Large intestine (tissue), 12 donors: ENCODE measurements at places on chromosomes 1 and 21.
A peak's percentile ranks its signal among the peaks of the same experiment; 100 is the strongest.

DNA sequence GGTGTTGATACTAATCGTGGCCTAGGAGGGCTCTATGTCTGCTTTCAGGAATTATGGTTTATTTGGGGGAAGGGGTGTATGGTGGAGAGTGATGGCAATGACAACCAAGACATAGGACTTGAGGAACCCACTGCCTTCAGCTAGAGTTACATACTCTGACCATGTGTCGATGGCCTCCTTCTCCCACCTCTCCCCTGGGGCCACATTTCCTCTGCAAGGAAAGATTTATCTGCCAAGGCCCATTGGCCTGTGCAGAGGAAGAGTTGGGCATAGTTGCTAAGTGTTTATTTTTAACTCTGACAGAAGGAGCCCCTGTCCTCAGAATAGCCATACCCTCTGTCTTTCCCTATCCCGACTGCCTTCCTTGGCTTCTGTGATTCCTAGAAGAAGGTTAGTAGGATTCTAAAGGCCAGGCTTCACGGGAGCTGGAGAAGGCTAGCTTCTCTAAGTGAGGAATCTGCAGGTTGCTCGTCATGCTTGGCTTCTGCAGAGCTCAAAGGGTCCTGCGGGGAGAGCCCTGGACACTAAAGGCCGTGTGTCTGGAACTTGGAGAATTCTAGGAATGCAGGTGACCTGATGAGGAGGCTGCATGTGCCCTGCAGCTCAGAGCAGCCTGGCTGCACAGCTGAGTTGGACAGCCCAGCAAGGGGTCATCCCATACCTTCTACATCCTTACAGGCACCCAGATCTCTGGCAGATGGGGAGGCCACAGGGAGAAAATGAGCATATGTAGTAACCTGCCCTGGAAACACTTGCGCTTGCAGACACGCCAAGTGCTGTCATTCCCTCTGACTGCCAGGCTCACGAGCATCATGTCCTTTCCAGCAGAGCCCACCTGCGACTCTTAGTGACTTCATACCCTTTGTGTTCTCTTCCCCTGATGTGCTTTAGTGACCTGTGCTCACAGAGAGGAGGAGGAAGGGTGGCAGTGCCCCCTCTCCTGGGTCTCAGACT is 9.7 kb downstream of the MAPKAPK2 start:
- DNase-seq: no peak

GRCh38 chr1:110281363-110282290 is 57.5 kb upstream of the RBM15 start:
- no peak for DNase-seq

DNA sequence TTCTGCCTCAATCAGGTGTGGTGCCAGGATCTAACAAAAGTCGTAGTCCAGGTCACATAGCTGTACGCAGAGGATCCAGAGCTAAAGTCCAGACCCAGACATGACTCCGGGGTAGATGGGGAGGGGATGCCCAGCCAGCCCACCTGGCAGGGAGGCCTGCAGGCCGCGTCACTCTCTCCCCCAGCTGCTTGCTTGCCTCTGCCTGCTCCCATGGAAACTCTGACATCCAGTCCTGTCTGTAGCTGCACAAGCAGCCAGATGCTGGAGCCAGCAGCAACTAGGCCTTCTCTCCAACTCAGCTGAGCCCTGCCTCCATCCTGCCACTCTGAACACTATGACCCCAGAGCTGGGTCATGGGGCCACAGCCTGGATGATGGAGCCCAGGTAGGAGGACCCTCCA is 8.1 kb downstream of the COL8A2 start:
- no peak for DNase-seq

GRCh38 chr1:29924017-29924431 is 687.7 kb downstream of the PTPRU start:
- no peak for DNase-seq

DNA sequence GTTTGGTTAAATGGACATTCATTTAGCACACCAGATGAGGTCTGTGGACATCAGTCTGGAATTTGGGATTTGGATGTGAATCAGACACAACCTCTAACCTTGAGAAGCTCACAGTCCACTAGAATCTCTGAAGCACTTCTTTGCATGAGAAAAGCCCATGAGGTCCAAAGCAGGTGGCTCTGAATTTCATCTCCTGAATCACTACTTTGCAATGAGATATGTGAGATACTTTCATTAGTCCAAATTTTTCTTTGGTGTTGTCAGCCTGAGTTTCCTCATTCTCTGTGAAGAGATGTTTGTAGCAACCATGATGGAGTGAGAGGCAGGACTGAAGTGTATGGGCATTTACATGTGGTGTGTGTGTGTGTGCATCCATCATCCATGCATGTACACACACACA is 16.5 kb upstream of the LCE2D start:
- DNase-seq: no peak

- DNase-seq: no peak
Observed at GRCh38 chr1:189708674-189709073, 769.0 kb downstream of the BRINP3 start.

DNA sequence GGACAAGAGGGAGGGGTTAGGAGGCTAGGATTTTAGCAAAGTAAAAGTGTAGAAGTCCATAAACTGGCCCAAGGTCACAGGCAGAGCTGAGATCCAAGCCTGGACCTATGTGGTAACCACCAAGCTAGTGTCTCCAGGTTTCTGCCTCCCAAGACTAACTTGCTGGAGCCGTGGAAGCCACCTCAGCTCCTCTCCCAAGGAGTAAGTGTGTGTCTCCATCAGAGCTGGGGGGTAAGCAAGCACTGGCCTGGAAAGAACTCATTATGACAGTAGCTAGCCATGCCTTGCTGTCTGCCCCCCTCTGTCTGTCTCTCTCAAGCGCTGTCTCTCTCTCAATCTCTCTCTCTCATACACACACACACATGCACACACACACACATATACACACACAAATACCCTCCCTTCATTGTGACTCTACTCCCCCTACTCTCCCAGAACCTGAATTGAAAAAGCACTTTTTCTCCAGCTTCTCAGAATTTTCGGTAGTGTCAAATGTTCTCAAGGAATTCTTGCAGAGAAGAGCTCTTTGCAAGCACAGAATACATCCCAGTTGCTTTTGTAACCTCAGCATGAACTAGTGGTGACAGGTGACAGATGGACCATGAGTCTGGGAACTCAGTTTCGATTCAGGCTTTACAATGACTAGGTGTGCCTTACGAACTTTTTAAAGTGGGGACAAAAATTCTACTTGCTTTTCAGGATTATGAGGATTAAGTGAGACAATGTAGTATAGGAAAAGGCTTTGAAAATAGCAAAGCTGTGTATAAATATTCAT is 238.0 kb upstream of the FGGY start:
- peak; percentile 46 for DNase-seq

DNA sequence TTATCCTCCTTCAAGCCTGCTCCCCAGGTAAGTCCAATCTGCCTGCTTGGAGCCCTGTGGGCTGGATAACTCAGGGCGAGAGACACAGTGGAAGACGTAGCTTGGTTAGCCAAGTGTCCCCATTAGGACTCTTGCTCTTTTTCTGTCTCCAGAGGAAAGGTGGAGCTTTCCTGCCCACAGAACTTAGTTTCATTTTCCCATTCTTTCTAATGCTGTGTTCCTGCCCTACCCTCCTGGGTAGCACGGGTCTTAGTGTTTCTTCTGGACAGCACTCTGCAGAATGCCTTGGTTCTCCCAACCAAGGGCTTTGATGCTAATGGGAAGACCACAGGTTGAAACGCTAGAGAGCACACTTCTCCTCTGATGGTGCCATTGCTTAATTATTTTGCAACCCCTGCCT is 92.5 kb upstream of the LRRC8D start:
- no peak for DNase-seq

GRCh38 chr1:156623946-156624813 is 5.0 kb downstream of the HAPLN2 start:
- DNase-seq: no peak

GRCh38 chr1:204758601-204759000 is 73.1 kb upstream of the LRRN2 start:
- DNase-seq: no peak

GRCh38 chr1:58802640-58803399 is 19.0 kb upstream of the JUN start:
- DNase-seq: peak; percentile 35

- DNase-seq: no peak
Observed at GRCh38 chr1:101366513-101367215, 129.8 kb downstream of the S1PR1 start.

DNA sequence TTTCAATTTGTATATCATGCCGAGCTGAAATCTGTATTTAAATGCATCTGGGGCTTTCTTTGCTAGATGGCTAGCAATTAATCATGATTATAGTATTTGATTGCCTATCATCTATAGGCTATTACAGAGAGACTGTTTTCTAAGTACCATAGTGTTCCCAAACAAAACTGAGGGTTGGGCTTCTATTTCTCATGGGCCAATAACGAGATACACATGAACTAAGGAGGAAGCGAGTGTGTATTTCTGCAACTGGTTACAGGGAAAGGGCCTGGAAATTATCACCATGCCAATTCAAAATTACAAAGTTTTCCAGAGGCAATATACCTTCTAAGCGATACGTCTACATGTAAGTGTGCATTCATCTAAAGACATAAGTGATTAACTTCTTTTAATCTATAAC is 744.5 kb upstream of the BRINP3 start:
- DNase-seq: peak; percentile 4

- DNase-seq: no peak
Observed at GRCh38 chr1:51709951-51710350, 93.1 kb downstream of the OSBPL9 start.

DNA sequence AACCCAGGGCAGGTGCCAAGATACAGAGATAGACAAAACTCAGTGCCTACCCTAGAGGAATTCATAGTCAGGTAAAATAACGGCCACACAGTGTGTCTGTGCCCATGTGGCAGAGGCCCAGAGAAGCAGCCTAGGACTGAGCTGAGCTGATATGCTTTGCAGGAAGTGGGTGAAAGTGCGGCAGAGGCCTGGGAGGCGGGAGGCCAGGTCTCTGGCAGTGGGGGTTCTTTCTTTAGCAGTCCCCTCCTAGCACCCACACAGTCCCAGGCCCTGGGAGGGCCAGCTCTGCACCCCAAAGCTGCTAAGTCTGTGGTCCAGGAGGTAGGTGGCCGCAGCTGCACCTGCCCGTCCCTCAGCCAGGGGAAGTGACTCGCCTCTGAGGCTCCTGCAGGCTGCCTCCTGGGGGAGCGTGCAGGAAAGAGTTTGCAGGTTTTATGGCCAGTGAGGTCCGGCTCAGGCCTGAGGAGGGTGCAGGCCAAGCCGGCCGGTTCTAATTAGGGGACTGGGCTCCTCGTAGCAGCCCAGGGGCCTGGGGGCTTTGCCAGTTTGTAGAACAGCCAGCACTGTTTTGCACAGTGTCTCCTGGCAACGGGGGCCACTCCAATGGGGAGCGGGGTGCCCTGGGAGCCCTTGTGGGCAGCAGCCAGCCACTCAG is 107.9 kb downstream of the SPSB1 start:
- DNase-seq: no peak

- DNase-seq: no peak
Observed at GRCh38 chr1:107359472-107360241, 218.8 kb downstream of the NTNG1 start.

DNA sequence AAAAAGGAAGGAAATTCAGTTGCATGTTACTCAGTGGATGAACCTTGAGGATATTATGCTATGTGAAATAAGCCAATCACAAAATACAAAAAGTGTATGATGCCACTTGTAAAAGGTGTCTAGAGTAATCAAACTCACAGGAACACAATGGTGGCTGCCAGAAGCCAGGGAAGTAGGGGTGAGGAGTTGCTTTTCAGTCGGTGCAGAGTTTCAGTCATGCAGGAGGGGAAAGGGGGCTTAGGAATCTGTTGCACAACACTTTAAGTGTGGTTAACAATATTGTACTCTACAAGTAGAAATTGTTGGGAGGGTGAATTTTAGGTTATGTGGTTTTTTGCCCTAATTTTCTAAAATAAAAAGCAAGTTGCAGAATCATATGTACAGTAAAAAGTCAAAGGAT is 184.2 kb upstream of the RAB4A start:
- no peak for DNase-seq

DNA sequence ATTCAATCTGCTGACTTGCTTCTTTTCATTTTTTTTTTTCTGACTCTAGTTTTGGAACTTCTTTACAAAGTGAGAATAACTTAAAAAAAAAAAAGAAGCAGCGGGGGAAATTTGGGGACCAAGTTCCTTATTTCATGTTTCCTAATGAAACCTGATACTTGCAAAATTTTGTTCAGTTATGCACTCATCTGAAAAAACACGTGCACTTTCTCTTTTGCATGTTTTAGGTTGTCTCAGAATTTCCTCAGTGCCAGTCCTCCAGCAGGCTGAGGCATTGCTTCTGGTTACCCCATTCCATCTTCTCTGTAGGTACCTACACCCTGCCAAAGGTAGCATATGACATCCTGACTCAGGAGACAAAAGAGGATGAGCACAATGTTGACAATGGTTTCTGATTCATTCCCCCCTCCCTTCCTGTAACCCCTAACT is 299.7 kb downstream of the GRIK1 start:
- no peak for DNase-seq

DNA sequence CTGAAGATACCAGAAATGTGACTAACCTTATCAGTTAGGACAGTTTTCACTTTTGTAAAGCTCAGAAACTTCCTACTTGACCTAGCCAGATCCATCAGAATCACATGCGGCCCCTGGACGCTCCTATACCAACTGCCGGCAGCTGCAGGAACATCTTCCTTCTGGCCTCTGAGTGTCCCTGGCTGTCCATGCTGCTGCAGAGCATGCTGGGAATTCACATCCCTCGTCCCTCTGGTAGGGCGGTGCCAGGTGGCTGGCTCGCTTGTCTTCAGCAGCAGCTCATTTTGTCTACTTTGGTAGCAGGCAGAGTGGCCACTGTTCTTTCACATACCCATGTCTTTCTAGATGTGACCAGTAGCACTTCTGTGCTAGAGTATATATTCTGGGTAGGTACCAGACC is 34.4 kb downstream of the HHAT start:
- no peak for DNase-seq

DNA sequence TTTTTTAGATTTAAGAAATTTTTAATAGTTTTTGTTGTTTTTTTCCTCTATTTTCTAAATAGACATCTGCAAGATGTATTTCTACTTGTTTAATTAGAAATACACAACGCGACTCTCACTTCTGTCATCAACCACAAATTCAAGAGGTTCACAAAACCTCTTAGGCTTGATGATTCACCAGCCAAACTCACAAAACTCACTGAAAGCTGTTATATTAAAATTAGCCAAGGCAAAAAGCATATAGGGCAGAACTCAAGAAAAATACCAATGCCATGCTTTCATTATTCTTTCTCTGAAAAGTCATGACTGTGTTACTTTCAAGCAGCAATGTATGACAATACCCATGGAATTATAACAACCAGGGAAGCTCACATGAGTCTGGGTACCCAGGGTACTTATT is 487.0 kb upstream of the RGS18 start:
- no peak for DNase-seq

- DNase-seq: peak; percentile 67
Observed at GRCh38 chr1:173414136-173414535, 63.0 kb upstream of the PRDX6 start.

DNA sequence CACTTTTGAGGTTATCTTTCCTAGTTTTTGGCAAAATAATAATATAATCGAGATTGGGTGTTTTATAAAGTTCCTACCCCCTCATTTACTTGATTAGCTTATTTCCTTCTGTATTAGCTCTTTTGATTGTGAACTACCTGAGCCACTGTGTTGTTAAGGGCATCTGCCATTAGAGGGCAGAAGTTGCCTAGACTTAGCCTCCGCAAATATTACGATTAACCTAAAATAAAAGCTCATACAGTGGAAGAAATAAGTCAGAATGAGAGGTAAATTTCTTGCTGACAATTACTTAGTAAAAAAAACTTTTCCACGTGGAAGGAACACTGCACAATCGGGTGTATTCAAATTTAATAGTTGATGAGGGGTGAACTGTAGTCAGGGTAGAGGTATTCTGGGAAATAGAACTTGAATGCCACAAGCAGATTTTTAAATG is 2.3 kb downstream of the H3-3A start:
- no peak for DNase-seq
